IPS-NIHi11 (cell line): ENCODE measurements at places on chromosomes 12 and 14.

GRCh38 chr12:15522574-15523187 lies 200.4 kb downstream of the PTPRO start:
- peak; percentile 23 for DNase-seq

DNA sequence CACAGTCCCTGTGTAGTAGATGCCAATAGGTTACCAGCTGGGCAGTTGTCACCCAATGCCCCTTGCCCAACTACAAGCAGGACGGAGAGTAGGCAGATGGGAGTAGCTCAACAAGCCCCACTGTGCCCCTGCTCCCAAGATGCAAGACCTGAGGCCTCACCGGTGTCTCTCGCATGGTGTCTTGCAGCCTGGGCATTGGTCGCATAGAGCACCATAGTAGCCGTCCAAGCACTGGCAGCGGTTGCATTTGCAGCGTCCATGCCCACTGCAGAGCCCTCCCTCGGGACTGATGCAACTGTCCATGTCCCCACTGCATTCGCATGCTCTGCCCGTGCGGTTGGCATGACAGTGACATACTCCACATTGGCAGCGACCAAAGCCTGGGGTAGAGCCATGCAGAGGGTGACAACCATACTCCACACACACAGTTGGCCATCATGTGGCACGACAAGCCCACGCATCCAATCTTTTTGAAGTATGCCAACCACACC lies 11.9 kb upstream of the CSAD start:
- DNase-seq = no peak

DNA sequence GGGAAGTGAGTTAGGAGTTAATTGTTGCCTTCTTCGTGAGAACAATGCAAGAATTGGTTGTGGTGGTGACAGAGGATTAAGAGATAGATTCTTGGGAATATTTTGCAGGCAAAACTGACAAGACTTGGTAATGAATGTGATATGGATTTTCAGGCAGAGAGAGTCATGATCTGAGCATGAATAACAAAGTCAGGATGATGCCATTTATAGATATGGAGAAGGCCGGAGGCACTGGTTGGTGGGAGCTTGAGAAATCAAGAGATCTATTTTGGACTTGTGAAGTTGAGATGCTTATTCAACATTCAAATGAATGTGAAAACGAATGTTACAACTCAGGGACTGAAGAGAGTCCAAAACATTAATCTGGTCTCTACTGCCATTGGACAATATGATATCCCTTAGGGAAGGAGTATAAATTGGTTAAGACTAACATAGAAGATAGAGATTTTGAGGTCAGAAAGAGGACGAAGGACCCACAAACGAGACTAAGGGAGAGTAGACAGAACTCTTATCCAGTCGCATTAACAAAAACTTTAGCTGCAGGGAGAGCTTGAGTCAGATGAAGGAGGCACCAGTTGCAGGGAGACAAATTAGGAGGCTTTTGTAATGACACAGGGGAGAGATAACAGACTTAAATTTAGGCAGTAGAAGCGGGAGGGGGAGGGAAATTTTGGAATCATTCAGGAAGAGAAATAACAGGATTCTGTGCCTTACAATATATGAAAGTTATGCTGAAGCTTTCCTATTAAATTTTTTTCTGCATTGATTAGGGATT lies 1090.6 kb downstream of the GALC start:
- DNase-seq = no peak

DNA sequence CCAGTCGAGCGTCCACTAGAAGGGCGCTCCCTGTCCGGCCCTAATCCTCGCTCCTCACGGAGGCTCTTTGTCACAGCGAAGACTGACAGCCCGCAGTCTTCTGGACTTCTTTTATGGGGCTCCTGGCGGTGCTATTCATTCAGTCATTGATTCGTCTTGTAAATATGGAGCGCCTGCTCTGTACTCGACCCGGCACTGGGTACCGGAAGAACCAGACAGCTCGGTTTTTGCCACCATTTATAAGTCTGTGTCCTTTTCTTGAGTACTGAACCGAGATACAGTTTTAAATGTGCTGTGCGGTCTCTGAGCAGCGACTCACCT lies 570 bp downstream of the DMAC2L start:
- DNase-seq = no peak

DNA sequence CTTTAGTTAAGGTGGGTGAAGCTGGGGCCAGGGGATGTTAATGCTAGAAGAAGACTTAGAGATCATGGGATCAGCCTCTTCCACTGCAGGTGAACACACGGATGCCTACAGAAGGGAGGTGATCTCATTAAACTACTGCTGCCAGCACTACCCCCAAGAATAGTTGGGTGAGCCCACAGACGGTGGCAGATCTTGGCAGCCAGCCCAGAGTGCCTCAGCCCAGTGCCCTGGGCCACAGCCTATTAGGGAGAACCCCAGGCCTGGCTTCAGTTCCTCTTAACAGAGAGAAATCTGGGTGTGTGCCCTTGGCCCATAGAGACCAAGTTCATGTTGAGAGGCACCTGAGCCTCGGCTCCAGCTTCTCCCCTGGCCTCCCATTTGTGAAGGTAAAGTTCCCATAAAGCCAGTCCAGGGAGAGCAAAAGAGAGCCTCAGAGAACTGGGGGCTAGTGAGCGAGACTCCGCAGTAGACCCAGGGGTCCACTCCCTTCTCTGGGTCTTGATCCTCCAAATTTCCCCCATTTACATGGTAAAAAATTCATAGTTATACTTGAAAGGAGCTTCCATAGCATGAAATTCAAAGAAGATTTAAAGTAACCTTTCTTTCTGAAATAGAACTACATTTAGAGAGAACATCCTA lies 125.0 kb upstream of the CCND2 start:
- DNase-seq = no peak

- DNase-seq = no peak
These were observed 220.3 kb downstream of the KLHL28 start for GRCh38 chr14:44741431-44741830.

- DNase-seq = peak; percentile 34
These were observed 32.2 kb upstream of the GNG2 start for GRCh38 chr14:51828017-51828797.

GRCh38 chr12:112216223-112216622 lies 90.9 kb downstream of the TRAFD1 start:
- DNase-seq = no peak

DNA sequence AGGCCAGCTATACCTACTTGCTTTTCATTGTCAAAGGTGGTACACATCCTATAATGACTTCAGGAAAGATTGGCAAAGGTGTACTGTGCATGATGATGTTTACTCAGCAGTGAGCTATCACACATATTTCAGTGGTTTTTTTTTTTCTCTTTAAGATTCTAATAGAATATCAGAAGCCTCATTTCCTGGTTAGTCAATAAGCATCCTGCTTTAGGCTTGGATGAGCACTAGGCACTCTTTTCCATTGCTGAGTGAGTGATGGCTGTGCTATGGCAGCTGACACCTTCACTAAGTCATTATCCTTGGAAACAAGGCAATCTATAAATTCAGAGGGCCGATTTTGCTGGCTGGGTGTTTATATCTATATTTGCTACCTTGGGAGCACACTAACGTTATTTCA lies 161.1 kb upstream of the RASSF8 start:
- no peak for DNase-seq

DNA sequence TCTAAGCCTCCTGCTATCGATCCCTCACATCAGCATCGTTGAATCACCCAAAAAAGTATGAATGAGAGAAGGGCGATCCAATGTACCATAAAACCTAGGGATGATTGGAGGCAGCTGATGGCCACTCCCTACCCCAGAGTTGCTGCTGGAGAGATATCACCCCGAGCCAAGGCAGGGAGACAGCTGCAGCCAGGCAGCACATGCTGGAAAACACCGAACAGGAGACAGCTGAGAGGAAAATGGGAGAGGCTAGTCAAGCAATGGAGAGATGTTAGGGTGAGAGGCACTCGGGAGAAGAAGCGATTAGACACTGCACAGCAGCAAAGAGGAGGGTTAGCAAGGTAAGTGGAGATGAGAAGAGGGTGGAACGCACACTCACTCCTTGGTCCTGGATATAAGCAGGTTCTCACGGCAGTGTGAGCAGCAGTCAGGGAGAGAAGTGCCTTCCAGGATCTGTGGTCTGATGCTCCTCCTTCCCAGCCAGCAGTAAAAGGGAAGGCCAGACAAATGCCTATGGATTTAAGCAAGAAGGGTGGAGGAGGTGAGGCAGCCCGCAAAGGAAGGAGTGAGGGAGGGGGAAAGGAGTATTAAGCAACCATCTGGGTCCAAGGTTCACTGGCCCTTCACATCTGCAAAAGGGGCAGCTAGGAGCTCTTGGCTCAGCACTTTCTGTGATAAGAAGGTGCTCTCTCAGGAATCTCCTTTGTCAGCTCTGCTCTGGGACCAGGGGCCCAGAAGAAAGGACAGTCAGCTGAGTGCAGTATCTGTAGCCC lies at the start of gene SLC7A7:
Gene SLC7A7, minus strand, starts transcription at position 495 of the 773 bp plus-strand sequence. CDS start 2,037 bp downstream, outside the sequence.
- DNase-seq = no peak

DNA sequence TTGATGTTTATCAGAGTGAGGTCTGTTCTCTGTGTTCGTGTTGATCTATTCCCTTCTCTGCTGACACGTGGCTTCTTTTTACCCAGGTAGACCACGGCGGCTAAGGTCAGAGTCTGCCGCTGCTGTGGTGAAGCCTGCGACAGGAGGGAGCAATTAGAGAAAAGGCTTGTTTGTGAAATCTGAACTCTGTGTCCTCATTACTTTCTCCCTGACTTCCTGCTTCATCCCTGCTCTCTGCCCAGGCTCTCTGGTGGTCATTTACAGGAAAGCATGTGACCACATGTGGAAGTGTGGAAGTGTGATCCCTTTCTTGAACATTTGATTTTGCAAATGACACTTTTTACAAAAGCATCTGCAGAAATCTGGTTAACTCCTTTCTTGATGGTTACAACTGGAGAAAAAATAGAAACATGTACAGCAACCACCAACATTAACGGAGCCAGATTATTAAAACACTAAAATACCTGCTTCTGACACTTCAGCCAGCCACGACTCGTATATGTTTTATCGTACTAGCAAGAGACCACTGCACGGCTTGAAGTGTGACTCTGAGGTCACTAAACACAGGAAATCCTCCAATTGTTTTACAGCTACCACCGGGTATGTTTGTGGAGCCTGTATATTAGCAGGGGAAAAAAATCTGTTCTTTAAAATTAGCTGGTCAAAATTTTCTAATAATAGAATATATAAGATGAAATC lies 388.6 kb upstream of the TMPO start:
- peak; percentile 9 for DNase-seq

DNA sequence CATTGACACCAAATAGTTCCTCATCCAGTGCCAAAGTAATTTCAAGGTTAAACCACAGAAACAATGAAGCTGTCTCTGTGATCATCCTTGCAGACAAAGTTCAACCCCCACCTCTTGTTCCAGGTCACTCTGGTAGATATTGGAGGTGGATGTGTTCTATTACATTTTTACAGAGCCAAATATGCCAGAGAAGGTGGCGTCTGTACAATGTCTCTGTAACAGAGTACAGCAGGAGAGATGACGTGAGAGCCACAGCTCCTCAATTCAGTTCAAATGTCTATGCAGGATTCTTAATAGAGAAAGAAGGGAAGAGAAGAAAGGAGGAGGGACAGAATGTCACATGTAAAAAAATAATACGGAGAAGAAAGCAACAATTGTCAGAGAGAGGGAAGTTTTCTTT lies 268.3 kb upstream of the OR4E1 start:
- DNase-seq = no peak

- DNase-seq = no peak
These were observed 14.9 kb upstream of the TTC7B start for GRCh38 chr14:90830931-90831701.

DNA sequence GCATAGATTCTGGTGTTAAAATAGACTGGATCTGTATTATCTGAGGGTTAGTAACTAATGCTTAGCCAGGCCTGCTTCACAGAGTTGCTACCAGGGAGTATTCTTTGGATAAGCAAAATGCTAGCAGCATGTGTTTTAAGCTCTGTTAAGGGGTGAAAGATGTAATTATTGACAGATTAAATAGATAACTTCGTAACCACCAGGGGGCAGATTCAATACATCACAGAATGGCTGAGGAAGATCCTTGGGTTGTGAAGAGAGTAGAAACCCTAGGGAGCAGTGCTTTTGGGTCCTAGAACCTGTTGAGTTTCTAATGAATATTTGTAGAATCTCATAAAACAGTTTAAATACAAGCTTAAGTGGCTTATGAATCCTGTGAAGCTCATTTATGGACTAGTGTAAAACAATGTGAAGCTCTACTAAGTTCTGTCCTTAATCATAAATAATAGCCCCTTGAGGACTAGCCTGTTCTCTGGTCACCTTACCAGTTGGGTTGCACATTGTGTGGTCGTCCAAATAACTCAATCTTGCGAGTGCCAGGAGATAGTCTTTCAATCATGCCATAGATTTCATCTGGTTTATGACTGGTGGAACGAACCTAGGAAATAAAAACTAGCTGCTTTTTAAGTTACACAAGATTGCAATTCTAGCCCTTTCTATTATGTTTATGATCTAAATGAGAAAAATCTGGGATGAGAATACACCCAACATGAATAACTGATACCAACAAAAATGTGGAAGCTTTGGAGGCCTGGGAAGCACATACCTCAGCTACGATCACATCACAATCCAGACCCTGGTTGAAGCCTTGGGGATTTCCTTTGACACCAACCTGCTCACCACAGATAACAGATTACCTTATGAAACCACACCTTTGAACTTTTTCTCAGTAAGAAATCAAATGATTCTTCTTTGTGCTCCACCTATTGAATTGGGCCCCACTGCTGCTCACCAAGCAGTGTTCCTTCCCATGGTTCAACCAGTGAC lies 12.3 kb downstream of the METTL3 start:
- peak; percentile 51 for DNase-seq

GRCh38 chr14:102407258-102407657 lies 44.5 kb downstream of the TECPR2 start:
- DNase-seq = no peak

GRCh38 chr14:89283327-89284060 lies 133.5 kb downstream of the FOXN3 start:
- no peak for DNase-seq

GRCh38 chr12:12266389-12266872 lies 413 bp downstream of the LRP6 start:
- DNase-seq = peak; percentile 78

DNA sequence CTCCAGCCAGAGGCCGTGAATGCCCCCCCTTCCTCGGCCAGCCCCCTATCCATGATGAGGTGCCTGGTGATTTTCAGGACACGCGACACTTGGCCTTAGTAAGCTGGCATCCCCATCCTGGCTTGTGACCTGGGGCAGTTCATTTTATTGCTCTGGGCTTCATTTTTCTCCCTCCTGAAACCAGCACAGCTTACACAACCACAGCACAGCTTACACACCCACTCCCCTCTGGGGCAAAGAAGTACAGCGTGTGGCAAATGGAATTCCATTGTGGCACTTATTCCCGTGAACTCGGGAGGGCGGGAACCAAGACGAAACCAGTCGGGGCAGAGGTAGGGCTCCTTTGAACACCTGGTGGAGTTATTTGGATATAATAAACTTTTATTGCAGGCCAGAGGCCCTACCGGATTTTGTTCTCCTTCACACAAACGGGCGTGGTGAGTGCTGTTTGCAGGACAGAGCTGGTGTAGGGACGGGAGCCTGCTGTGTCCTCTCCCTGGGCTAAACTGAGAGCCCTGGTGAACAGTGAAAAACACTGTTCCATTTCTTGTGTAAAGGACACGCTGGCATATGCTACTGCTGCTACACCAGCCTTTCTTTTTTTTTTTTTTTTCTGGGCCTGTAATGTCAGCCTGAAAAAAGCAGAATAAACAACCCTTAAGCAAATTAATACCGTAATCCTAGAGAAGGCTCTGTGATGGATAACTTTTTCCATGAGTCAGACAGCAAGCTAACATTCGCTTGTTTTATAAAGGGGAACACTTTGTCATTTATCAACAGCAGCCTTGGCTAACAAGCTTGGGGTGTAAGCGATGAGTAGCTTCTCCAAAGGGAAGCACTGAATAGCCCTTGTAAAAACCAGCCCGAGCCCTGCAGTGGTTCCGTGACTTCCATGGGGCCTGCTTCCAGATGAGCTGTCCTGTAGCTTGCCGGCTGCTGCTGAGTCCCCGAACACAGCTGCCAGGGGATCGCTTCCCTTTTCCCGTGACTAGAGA lies 29.3 kb downstream of the CD9 start:
- no peak for DNase-seq
